ENCODE measurements at places on chromosomes 5 and 9.

- DNase-seq = no peak
Observed at GRCh38 chr5:124812771-124813358, 66.4 kb upstream of the ZNF608 start.

DNA sequence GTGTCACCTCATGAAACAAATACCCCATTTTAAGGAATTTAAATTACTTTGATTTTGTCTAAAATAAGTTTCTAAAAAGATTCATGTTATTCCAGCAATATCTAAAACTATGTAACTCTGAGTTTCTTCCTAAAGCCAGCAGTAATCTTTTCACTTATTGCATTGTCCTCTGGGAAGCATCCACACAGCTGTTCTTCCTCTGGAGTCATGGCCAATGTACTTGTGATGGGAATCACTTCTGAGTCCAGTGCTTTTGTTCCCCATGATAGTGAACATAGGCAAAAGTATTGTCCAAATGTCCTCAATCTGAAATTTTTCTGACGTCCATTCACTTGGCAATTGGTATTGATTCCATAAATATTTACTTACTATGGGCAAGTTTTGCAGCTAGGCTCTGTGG, 125.0 kb downstream of the STARD4 start:
- no peak for DNase-seq

- no peak for DNase-seq
Observed at GRCh38 chr9:33950371-33950770, 98.3 kb downstream of the UBAP2 start.

GRCh38 chr9:113678119-113678858, 197.8 kb upstream of the ZNF618 start:
- no peak for DNase-seq

DNA sequence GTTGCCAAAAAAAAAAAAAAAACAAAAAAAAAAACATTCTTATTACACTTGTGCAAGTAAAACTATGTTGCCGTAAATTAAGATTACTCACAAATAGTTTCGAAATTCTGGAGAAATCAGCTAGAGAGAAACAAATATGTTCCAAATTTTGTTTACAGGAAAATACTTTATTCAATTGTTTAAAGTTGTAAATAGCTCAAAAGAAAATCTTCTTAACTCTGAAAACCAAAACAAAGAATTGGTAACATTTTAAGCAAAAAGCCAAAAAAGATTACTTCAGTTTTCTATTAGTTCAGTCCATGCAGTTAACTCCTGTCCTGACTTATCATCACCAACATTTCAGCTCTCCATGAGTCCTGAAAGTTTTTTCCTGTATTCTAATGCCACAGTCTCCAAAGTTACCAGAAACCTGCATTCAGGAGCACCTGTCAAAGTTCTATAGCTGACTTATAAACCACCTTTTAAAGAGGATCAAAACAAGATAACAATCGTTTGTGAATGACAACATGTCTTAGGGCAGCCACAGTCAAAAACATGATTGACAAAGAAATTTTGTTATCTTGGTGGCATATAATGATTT, 194.1 kb downstream of the RANBP17 start:
- no peak for DNase-seq

DNA sequence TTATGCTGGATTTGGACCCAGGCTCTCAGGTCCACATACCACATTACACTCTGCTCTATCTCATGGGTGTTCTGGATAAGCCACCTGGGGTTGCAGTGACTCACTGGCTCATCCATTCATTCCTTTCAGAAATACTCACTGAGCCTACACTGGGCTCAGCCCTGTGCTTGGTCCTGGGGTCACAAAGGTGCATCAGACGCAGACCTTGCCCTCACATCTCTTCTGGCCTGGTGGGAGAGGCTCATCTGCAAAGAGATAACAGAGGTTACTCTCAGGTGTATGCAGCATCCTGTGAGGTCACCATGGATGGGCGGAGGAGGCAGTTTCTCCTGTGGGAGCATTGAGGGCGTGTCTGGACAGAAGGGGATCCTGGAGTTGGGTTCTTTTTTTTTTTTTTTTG, 12.1 kb downstream of the CDHR2 start:
- DNase-seq = no peak

- no peak for DNase-seq
Observed at GRCh38 chr5:76177978-76178377, 94.8 kb downstream of the SV2C start.

- no peak for DNase-seq
Observed at GRCh38 chr5:62779010-62779422, 200.4 kb downstream of the LRRC70 start.

GRCh38 chr5:10762776-10763500, 1.9 kb upstream of the DAP start:
- DNase-seq = no peak

DNA sequence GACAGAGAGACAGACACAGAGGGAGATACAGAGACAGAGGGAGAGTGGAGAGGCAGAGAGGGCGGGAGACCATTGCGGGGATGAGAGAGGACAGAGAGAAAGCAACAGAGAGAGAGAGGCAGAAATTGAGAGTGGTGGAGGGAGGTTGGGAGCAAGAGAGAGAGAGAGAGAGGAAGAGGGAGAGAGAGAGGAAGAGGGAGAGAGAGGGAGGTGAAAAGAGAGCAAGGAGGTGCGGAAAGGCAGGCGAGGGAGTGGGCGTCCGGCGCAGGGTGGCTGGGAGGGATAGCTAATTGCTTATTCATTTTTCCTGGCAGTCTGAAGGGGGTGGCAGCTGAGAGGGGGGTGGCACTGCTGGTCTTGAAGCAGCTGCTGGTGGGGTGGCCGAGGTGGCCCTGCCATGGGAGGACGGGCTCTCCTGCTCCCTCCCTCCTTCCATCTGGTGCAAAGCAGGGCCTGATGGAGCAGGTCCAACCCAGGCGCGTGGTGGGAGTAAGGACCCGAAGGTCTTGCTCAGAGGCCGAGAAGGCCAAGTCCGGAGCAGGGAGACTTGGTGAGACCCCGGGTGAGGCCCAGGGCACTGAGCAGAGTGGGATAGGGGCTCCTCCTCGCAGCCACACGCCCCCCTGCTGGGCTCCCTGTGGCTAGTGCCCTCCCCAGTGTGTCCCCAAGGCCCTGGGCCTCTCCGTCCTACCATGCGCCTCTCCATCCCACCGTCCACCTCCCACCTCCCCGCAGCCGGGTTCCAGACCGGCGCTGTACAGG, 25.3 kb upstream of the RNU6ATAC start:
- peak; percentile 60 for DNase-seq

- no peak for DNase-seq
Observed at GRCh38 chr5:37849641-37850040, 9.8 kb upstream of the GDNF start.
